Stomach (tissue), 19 donors: ENCODE measurements at places on chromosomes 6 and 20. TPM values are rescaled to one million over a fixed set of nuclear protein-coding genes. Genes with fewer than 3 reads are reported as not detected.

FAM83C gene
- polyA plus RNA-seq: not detected

SOX4 gene
- polyA plus RNA-seq: 5.3 TPM

KCNQ2 gene
- polyA plus RNA-seq: 0.03 TPM

CCN2 gene
- 40.3 TPM for polyA plus RNA-seq

DLK2 gene
- polyA plus RNA-seq: not detected

ZBTB22 gene
- polyA plus RNA-seq: 9.8 TPM

RAD21L1 gene
- polyA plus RNA-seq: not detected

ADGRF5 gene
- polyA plus RNA-seq: 2.4 TPM

LY6G6F gene
- polyA plus RNA-seq: not detected

EMILIN3 gene
- not detected for polyA plus RNA-seq
